NCI-H460 (cell line): ENCODE measurements at places on chromosomes 6 and 20.
A peak's percentile ranks its signal among the peaks of the same experiment; 100 is the strongest.

GRCh38 chr20:63821811-63822210 lies 9.3 kb downstream of the ZBTB46 start:
- DNase-seq = no peak

DNA sequence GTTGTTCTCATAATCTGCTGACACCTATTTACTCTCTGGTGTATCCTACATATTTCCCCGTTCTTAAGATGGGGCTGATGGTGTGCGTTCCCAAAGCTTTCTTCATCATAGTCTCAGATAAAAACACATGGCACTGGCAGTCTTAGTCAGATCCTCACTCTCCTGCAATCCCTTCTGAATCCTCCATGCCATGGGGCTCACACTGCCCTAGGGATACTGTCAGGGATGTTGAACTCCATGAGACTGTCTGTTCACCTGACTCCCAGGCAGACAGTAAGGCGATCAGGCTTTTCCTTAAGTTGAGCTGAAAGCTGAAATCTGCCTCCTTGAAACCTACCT lies 76.0 kb downstream of the SLX4IP start:
- DNase-seq = peak; percentile 24

- DNase-seq = no peak
Measured at GRCh38 chr20:9112541-9113515, 43.9 kb downstream of the PLCB4 start.

DNA sequence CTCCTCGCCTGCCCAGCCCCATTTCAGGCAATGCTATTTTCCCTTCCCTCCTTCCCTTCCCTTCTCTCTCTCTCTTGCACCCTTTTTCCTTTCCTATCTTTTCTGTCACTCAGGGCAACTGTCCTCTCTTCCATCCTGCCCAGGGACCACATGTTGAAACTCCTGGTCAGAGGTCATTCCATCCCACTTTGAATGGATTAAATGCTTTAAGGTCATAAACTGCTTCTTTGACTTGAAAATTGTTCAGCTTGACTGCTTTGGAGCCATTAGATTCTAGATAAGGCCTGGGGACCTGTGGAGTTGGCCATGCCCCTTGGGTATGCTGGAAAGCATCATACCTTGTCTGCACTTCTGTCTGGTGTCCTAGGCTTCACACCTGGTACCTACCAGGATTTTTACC lies 106.1 kb downstream of the DTNBP1 start:
- DNase-seq = no peak

DNA sequence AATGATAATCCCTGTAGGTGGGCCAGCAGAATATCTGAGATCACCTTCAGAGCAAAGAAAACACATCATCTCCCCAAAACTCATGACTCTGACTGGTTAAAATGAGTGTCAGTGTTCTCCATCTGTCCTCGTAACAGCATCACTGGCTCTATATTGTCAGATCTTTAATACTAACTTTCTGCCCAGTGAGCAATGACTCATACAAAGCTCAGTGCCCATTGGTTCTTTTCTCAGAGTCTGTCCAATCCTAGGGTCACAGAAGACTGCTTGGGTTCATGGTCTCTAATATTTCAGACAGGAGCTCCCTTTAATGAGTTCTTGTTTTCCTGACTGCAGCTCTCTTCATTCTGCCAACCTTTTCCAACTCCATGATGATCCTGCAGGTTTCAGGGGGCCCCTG lies 36.4 kb downstream of the HLA-DPB1 start:
- DNase-seq = peak; percentile 17

- no peak for DNase-seq
Measured at GRCh38 chr6:35419417-35419816, 32.7 kb upstream of the FANCE start.

GRCh38 chr6:18203786-18204185 lies 48.6 kb downstream of the KDM1B start:
- no peak for DNase-seq

DNA sequence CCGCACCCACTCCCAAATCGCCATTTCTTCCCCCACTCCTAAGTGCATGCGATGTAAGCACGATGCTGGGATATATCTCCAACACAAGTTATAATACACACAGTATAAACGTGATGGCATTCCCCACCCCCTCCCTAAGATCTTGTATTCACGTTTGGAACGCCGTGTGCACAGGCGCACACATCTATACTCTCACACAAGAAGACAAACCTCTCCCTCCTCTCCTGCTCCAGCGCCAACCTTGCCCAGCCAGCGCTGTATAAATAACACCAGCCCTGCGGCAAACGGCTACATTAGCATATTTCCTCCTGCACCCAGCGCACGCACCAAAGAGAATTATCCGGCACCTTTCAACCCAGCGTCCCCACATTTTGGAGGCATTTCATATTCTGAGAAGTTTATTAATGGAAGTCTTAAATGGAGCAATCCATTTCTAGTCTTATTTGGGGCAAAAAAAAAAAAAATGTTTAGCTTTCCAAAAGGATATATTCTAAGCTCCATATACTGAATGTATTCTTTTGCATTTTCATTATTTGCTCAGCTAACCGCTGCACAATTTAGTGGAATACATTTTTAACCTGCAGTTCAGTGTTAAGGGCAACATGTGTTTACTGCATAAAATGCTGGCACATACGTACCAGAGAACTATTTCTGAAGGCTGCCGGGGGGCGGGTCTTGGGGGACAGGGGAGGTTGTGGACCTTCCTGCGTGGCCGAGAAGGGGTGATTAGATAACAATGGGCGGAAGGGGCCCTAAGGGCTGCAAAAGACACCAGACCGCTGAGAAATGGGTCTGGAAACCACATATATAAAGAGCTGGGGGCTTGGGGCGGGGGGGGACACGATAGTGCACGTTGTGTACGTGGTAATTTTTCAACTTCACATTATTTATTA lies 1.1 kb upstream of the SLC22A23 start:
- DNase-seq = no peak

GRCh38 chr20:37992802-37993409 lies 40.4 kb downstream of the TTI1 start:
- DNase-seq = peak; percentile 18

- DNase-seq = no peak
Measured at GRCh38 chr6:25436760-25437159, 157.6 kb downstream of the CARMIL1 start.

DNA sequence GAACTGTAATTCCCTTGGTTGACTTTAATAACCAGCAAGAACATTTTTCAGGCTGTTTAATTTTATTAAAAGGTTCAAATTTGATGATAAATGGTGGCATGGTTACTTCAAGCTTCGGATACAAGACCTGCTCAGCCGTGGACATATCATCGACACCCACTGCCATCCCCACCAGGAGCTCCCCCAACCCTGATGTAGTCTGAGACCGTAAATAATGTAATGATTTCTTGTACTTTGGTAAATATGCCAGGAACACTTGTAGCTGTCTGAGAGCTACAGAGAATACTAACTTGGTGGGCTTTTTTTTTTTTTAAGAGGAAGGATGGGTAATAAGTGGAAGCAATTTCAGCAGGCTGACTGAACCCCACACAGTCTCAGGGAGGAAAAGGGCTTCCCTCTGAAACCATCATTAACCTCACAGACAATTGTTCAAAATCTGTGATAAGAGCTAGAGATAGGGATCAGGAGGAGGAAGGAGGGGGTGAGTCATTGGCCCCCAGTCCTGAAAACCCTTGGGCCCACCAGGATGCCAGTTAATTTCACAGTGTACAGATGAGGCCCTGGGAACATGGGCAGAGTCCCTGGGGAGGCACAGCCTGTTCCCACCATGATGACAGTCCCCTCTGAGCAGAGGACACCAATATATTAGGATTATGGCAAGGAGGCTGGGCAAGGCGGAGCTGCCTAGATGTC lies 56.0 kb downstream of the APCDD1L start:
- no peak for DNase-seq

DNA sequence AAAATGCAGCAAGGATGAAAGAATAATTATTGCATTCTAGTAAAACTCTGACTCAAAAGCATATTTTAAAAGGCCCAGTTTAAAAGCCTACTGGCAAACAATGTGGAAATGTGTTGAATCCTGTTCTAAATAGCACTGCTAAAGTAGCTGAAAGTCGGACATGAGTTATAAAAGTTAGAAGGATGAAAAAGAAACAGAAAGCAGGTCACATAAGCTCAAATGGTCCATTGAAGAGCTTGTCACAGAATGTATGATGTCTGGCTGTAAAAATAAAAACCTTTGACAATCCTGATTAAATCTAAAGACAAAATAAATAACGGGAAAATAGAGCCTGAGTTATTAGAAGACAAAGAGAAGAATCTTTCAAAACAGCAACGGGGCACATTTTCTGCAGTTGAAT lies 218.6 kb upstream of the UFL1 start:
- no peak for DNase-seq

GRCh38 chr20:57414867-57415592 lies 23.8 kb downstream of the RBM38 start:
- DNase-seq = peak; percentile 20

- no peak for DNase-seq
Measured at GRCh38 chr20:556984-557383, 13.4 kb upstream of the CSNK2A1 start.

GRCh38 chr6:129713806-129714333 lies 3.9 kb upstream of the ARHGAP18 start:
- no peak for DNase-seq

- DNase-seq = no peak
Measured at GRCh38 chr6:14290772-14291330, 173.3 kb downstream of the CD83 start.

DNA sequence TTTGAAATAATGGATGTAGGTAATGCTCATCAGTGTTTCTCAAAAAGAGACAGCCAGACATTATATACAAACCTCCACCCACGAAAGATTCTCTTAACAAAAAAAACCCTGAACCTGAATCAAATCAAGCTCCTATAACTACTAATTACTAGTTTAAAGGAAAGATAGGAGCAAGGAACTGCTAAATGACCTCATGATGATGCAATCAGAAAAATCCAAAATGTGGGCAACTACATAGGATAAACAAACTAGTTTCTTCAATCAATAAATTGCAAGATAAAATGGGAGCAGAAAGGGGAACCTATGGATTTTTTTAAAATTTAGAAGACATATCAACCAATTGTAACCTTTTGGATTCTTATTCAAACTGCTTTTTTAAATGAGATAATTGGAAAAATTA lies 43.2 kb upstream of the TMEM30A start:
- DNase-seq = no peak

DNA sequence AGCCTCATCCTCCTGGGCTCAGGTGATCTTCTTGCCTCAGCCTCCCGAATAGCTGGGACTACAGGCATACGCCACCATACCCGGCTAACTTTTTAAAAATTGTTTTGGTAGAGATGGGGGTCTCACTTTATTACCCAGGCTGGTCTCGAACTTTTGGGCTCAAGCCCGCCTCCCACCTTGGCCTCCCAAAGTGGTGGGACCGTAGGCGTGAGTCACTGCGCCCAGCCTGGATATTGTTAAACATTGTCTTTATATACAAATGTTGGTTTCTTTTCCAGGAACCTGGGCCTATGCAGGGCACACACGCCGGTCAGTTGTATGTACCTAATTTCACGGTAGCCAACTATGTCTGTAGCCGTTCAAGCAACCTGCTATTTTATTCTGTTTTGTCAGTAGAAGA lies 60.1 kb downstream of the SYNJ2 start:
- DNase-seq = no peak

GRCh38 chr6:158485431-158485830 lies 74.5 kb upstream of the TMEM181 start:
- no peak for DNase-seq

- no peak for DNase-seq
Measured at GRCh38 chr6:135161411-135162395, 19.4 kb upstream of the MYB start.

- DNase-seq = no peak
Measured at GRCh38 chr20:44540834-44541233, 19.0 kb upstream of the SERINC3 start.

DNA sequence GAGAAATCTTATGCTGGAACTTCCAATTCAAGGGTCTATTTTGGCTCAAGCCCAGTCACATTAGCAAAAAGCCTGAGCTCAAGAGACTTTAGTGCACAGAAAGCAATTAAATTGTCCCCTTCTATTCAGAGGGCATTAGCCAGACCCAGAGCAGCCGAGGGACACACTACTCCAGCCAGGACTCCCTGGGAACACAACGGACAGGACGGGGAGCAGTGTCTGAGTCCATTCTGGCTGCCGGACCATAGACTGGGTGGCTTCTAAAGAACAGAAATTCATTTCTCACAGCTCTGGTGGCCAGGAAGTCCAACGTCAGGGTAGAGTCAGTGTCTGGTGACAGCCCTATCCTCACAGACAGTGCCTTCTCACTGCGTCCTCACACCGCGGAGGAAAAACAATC lies 78.4 kb downstream of the PRND start:
- no peak for DNase-seq

- no peak for DNase-seq
Measured at GRCh38 chr6:103534095-103534494, 1325.6 kb downstream of the HACE1 start.

GRCh38 chr6:147689398-147689797 lies 180.9 kb downstream of the SAMD5 start:
- DNase-seq = no peak

GRCh38 chr6:159819932-159820640 lies 20.0 kb downstream of the PNLDC1 start:
- DNase-seq = no peak

GRCh38 chr6:169934699-169935347 lies 183.4 kb downstream of the ERMARD start:
- no peak for DNase-seq

GRCh38 chr6:137709424-137710236 lies 157.4 kb upstream of the TNFAIP3 start:
- no peak for DNase-seq

GRCh38 chr6:44653761-44654218 lies 266.3 kb downstream of the CDC5L start:
- DNase-seq = no peak

DNA sequence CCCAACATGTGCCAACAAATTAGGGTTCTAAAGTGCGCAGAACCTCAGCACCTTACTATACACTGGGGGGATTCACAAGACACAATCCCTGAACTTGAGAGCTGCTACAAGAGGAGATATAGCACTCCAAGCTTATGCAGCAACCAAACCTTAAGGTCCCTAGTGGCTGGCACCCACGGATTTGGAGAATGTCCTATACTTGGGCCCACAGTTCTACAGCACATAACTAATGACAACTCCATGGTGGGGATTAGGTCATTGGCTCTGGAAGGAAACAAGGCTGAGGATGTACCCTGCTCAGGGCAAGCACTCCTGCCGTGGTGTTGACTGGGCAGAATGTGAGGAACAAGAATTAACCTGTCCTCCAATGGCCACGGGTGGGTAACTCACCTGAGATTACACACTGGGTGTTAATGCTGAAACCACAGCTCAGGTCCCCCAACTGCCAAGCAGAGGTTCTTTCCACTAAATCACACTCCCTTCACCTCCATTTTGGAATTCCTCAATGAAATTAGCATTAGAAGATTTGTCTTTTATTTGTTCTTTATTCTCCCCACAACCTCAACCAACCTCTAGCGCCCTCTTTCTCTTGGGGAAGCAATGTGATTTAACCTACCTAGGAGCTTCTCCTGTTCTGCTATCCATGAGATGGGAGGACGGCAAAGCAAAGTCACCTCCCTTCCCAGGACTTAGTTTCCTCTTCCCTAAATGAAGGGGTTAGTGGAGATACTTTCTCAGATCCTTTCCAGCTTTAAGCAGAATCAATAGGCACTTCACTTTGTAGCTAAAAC lies 32.0 kb downstream of the TRERF1 start:
- no peak for DNase-seq

- DNase-seq = no peak
Measured at GRCh38 chr20:53708129-53708968, 114.7 kb upstream of the ZNF217 start.
